ENCODE measurements at places on chromosomes 3 and 15.

- no peak for DNase-seq
Observed at GRCh38 chr3:56921573-56922453, 120.1 kb upstream of the ARHGEF3 start.

DNA sequence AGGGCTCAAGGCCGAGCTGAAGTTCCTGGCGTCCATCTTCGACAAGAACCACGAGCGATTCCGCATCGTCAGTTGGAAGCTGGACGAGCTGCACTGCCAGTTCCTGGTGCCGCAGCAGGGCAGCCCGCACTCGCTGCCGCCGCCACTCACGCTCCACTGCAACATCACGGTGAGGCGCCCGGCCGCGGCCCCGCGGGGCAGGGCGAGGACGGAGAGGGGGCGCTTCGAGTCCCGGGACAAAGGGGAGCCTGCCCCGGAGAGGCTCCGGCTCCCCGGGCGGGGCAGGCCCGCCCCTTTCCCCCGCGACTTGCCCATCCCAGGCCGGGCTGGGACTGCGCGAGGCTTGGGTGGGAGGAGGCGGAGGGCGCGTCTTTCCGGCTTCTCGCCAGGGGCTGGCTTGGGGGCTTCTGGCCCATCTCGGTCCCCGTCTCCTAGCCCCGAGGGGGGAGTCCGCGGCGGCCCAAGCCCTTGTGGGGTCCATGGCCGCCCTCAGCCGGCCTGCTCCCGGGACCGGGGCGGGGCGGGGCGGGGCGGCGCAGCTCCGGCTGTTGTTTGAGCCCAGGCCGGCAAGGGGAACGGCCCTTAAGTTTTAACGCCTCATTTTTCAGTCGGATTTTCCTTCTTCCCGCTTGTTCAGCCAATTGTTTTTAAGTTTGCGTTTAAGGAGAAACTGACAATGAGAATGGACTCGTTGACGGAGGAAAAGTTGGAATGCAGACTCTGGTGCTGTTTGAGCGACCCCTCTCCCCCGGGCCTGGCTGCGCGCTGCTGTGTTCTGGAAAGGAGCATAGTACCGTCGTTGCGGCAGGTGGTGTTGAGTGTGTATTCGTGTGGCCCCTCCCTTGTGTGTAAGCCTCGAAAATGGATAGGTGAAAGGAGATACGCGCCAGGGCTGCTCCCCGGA lies 683 bp downstream of the UBE2Q2 start:
- DNase-seq = peak; percentile 43

DNA sequence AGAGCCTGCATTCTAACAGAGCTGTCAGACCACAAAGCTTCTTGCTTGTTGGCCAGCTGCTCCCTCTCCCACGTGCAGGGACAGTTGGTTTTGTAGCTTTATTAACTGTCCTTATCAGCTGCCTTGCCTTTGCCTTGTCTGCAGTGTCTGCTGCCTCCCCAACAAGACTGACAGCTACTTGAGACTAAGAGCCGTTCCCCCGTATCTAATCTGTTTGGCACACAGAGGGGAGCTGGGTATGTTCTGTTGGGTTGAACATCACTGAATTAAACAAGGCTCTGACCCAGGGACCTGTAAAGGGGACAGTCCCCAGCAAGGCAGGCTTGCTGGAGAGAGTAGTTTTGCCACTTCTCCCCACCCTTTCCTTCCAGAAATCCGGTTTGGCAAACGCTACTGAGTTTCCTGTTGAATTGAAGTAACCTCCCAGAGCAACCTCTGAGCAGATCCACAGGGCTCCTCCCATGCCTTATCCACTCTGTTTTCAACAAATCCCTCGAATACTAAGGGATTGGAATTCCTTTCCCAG lies 116.1 kb downstream of the ANP32A start:
- no peak for DNase-seq

GRCh38 chr3:197376020-197376419 lies 77.6 kb upstream of the DLG1 start:
- DNase-seq = no peak

- DNase-seq = no peak
Observed at GRCh38 chr3:138591392-138591791, 2.7 kb downstream of the CEP70 start.

Measured in stimulated activated CD8-positive, alpha-beta memory T cell treated with anti-CD3 and anti-CD28 coated beads, Interleukin-7, amount 100 ng/mL, for 4 hours (primary cell).